NCI-H2029 treated with DMSO at 0.1 percent for 48 hours (cell line): ENCODE measurements at places on chromosomes 7 and 10.

DNA sequence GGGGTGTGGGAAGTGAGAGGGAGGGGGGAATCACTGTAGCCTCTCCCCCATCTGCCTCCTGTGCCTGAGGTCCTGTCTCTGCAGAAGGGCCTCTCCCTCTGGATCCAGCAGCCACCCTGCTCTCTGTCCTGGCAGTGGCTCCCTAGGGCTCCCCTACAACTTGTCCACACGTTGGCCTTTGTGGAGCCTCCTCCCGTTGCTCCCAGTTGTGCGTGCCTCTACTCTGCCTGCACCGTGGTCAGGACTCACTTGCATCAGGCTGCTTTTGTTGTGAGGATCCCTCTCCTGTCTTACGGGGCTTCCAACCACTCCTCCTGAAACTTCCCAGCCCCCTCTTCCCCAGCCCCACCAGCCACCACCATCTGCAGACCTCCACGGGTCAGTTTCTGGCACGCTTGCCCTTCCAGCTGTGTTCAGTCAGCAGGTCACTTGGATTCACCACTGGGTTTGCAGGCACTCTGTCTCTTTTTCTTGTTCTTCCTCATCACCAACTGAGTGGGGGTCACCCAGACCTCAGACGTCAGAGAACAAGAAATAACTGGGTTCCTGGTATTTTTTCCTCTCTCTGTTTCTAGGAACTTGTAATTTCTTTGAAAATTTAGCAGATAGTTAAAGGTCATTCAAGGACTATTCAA lies 62.3 kb downstream of the RAMP3 start:
- no peak for DNase-seq

- no peak for DNase-seq
Observed at GRCh38 chr10:130254662-130255061, 118.5 kb downstream of the GLRX3 start.

DNA sequence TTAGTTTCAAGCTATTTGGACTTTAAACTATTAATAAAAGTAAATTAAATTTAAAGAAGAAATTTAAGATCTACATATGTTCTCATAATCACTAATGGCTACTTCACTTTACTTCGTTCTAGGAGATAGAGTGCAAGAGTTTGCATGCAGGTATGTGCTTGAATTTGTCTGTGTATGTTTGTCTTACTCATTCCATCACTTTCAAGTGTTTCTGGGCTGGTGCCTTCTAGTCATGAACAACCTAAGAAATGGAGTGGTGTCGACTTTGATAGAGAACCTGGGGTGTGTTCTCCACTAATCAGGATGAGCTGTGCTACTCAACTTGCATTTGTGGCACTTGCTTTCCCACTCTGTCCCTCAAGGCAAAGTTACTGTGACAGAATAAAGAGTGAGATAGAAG lies 169.9 kb downstream of the KCND2 start:
- DNase-seq, result no peak

DNA sequence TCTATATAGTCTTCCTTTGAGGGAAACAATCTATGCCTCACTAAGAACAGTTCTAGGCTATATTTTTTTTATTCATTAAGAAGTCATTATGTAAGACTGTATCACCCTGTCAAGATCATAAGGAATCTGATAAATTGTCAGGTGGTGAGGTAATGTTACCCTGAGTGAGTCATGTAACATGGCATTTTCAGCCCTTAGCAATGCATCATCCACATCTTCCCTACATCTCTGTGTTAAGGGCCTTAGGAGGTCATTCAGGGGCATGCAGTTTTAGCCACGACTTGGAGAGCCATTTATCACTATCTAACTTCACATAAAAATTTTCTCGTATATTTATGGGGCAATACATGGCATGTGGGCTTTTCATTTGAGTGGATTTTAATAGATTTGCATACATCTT lies 924.5 kb upstream of the MBL2 start:
- DNase-seq, result no peak

DNA sequence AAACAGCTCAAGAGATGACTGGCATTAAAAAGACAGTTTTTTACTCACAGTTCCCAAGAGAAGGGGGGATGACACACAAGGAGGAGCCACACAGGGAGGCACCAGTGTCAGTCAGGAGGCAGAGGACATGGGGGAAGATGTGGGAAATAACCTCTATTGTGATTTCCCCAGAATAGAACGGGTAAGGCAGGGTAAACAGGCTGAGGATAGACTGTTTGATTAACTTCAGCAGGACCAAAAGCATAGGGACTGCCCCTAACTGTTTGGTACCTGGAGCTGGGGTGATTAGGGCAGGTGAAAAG lies 60.7 kb downstream of the RAPGEF5 start:
- DNase-seq, result no peak

- DNase-seq, result no peak
Observed at GRCh38 chr7:106608661-106609060, 52.3 kb downstream of the CCDC71L start.

DNA sequence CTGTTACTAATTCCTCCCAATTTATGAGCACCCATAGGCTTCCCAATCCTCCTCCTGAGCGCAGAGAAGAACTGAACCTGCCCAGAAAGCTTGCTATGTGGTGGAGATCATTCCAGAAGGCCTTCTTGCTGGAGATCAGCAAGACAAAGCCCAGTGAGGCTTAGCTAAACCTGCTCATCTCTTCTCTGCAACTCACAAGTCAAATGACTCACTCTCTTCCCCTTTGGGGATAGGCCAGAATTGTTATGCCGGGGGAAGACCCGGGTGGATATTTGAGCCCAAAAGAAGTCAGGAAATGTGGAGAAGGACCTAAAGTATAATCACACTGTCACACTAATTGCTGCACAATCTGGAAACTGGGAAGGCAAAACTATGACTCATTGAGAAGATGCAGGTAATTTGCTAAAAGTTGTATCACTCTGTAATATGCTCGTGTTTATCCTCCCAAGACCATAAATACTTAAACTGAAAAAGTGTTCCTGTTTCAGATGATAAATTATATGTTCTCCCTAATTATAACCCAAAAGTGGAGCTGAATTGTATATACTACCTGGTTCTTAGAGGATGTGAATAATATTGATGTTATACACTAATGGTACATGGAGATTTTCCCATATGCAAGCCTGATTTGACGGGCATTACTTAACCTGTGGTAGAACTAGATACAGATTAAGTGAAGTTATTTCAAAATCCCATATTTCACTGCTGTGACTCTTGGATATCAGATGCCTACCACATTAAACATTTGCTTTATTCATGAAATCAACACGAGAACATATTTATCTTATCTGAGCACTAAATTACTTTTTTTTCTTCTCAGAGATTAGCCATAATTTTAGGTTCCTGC lies 6.4 kb downstream of the NEBL start:
- DNase-seq, result no peak

DNA sequence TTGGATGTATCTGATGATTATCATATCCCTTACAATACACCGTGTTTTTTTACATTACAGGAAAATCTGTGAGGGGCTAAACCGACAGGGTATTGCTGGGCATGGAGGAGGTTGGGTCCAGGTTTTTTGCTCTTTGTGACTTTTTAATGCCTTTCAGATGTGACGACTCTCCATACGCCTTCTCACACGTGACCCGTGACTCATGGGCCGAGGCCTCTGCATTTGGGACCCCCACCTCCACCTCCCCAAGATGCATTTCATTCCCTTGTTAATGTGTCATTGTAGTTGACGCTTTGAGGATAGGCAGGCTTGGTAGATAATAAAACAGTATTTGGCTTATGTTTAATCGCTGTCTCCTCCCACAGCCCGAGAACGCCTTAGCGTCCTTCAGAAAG lies 95.3 kb downstream of the CUX1 start:
- DNase-seq, result no peak

DNA sequence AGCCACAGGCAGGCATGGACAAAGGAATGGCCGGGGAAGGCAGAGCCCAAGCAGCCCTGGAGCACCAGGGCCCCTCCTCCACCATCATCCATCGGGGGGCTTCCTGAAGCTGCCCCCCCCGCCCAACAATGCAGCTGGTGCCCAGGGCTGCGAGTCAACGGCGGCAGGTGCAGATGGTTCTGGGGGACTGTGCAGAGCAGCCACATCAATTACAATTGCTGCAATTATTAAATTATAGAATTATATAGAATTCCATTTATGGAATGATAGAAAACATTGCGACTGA lies 28.3 kb downstream of the EBF3 start:
- no peak for DNase-seq

GRCh38 chr10:124131172-124131571 lies 37.8 kb upstream of the CHST15 start:
- DNase-seq, result no peak

DNA sequence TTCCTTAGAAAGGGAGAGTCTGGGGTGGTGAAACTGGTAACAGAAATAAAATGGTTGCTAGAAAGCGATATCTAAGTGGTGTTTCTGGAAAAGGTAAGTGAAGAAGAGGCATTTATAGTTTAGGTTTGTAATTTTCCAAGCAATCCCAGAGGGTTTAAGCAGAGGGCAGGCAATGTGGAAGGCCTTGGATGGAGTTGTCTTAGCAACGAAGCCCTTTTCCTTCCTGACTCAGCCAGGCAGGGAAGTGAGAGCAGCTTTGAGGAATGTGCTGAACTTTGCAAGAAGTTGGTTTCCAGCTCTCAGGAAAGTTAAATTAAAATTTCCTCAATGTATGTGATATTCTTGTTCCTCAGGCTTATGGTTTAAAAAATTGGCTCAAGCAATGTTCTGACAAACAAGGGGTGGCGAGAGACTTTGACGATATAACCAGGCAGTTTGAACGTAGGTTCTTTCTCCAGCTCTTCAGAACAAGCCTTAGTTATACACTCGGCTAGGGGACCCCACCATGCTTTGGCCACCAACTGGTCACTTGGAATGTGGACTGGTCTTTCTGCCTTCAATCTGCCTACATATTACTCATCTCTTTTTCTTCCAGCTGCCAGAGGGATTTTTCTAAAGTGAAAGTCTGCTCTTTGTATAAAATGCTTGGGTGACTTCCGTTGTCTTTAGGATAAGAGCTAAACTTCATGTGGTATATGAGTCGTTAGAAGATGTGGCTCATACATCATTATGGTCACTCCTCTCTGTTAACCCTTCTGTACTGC lies 66.9 kb upstream of the SLC25A13 start:
- DNase-seq, result no peak

GRCh38 chr7:66558660-66559465 lies 69.8 kb upstream of the KCTD7 start:
- DNase-seq, result no peak

- no peak for DNase-seq
Observed at GRCh38 chr10:62618576-62619412, 185.7 kb upstream of the ADO start.

DNA sequence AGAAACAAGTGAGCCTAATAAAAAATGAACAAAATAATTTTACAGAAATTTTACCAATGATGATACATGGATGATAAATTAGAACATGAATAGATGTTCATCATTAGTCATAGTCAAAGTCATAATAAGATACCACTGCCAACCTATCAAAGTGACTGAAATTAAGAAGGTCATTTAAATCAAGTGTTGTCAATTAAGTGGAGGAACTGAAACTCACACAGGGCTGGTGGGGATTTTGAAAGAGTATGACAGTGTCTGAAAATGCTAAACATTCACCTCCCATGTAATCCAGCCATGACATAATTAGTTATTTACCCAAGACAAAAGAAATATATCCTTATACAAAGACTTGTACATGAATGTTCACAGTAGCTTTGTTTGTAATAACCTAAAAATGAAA lies 57.1 kb upstream of the DYNC1I1 start:
- no peak for DNase-seq

- no peak for DNase-seq
Observed at GRCh38 chr10:35092851-35093250, 2.7 kb upstream of the CUL2 start.

DNA sequence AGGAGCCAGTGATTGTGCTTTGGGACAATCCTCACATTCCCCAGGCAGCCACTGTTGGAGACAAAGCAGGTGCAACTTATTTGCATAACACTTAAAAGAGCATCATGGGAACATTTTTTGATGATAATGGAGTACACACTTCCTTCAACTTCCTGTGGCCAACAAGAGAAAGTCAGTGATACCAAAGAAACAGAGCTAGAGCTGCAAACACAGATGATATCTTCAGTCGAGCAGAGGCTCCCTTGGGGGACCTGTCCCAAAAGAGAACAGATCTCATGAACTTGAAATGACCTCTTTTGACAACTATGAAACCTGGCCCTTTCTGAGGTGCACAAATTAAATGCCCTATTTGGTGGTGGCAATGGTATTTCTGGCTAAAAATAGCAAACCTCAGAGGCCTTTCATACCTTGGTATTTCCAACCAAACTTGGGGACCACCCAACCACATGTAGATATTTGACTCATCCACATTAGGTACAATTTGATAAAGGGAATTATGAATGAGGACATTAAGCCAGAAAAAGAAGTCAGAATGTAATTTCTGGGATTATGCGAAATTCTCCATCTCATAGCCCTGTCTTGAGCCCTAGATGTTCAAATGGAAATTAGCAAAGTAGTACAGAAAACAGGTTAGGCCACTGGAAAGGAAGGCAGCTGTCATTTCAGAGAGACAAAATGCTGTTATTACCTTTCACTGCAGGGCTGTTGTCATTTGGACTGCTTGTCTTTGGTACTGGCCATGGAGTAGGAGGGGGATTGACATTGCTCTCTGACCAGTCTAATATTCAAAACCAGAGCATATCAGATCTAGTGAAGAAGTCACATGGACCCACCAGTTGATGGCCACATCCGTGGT lies 146.2 kb downstream of the ICA1 start:
- no peak for DNase-seq

DNA sequence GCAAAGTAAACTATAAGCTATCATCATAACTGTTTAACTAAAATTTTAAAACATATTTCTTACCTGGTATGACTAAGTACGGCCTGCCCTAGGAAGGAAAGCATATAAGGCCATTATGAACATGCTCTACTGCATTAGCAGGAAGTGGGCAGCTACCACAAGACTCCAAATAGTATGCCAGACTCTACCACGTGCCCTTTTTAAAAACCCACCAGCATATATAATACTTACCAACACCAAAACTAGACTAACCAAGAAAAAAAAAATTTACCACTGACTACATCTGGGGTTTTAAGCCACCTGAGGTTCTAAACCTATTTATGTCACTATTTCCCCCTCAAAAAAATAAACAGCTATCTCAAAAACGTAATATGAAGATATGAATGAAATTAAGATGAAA lies 30.1 kb downstream of the NUDCD3 start:
- no peak for DNase-seq

DNA sequence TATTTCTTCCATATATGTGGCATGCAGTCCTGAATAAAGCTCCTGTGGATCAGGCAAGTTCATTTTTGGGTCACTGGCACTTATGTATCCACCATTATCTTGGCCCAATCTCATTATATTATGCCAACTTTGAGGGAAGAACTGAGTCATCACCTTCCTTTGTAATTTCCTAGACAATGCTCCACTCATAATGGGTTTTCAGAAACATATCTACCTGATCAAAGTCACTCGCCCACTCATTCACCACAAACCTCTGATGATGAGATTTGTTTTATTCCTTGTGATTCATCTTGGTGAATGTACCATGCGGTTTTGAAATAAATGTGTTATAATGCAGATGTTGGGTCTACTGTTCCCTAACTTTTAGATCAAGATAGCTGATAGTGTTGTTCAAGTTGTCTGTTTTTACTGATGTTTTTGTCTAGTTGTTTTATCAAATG lies 525.8 kb downstream of the KIF20B start:
- no peak for DNase-seq
